ENCODE measurements at places on chromosomes 2 and 18. TPM values are rescaled to one million over a fixed set of nuclear protein-coding genes. Genes with fewer than 3 reads are reported as not detected.
A peak's percentile ranks its signal among the peaks of the same experiment; 100 is the strongest.

PER2 gene
- polyA plus RNA-seq, result 2.6 TPM

APCDD1 gene
- 15.3 TPM for polyA plus RNA-seq

ALPP gene
- not detected for polyA plus RNA-seq

PSTPIP2 gene
- polyA plus RNA-seq, result 18.7 TPM

DYSF gene
- 0.67 TPM for polyA plus RNA-seq

GALM gene
- polyA plus RNA-seq, result 14.7 TPM

DNA sequence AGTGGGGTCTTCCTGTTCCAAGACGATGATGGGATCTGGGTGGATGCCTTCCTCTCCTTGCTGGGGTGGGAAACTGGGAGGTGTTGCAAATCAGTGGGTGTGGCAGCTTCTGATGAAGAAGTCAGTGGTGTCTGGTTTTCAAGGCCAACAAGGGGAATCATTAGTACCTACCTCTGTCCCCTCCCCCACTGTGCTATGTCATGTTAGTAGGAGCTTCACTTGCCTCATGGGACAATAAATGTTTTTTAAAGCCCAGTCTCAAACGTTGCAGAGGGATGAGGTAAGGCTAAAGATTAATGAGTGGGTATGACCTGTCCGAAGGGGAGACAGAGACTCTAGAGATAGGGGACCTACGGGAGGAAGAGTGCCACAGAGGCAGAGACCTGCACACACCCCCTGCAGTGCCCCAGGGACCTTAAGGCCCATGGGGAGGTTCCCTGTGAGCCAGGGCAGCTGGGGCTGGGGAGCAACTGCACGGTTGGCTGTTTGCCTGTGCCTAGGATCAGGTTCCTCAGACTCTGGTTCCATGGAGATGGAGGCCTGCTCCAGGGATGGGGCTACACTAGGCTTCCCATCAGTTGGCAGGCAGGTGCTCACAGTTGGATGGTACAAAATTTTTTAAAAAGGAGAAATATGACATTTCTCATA, 37.8 kb upstream of the SLC1A4 start:
- no peak for DNase-seq

DNA sequence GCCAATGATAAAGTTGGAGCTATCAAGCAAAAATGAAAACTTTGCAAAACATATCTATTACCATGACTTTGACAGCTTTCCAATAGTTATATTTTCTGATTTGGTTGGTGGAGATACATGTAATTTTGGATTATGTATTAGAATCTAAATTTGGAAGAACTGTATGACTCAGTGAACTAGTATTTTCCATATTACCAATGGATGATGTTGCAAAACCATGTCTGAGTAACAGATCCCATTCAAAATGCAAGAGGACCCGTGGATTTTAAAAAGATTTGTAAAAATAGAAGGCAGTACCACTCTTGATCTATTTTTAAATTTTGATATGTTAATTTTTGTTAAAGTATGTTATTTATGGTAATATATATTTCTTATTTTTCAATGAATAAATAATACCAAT, 83.0 kb downstream of the TAF4B start:
- DNase-seq, result peak; percentile 74

DNA sequence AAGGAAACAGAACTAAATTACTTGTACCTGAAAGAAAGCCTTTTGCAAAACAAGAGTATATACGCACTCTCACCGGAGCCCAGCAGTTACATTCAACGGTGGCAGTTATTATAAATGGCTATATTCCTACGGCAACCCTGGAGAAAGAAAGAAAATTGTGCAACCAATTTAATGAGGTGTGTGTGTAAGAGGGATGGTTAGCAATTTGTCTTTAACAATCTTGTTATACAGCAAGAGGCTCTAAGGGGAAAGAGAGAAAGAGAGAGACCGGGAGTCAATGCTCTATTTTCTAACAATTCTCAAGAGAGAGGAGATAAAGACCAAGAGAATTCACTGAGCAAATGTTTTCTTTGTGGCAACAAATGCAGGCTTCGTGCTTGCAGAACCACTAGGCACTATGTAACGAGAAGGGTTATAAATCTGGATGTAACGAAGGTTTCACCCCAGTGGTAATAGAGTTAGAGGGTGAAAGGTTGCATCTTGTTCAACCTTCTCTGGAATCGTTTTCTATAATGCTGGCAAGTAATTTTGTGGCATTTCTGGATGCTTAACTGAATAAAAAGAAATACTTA, 359.1 kb upstream of the SPRED2 start:
- DNase-seq, result no peak

DNA sequence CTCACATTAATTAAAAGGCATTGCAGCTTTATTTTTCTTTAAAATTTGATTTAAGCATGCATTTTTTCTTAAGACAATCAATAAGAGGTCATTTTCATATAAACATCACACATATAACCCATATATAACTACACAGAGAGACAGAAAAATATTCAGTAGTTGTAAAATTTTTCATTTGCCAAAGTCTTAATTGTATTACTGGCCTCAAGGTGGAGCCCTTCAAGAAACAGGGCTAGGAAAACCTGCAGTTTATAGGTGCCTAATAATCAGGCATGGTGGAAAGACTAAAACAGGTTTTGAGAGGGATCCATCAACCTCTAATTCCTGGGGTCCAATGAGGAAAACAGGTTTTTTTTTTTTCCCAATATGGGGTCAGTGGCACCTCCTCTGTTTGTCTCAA, 71.3 kb upstream of the ZNF804A start:
- no peak for DNase-seq

DNA sequence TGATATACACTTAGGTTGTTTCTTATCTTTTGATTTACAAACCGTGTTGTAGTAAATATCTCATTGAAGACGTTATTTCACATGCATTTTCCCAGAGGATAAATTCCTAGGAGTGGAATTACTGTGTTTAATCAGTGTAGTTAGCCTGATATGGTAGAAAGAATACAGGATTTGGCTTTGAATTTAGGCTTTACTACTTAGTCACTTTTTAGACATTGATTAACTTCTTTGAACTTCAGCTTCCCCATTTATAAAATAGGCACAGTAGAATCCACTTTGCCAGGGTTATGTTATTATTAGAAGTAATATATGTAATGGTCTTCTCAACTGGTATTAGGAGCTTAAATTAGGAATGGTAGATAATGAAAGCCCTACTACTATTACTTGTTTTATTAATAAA, 27.4 kb downstream of the PSMD14 start:
- DNase-seq, result no peak

- no peak for DNase-seq
Measured at GRCh38 chr2:67652679-67653078, 255.5 kb downstream of the ETAA1 start.

DNA sequence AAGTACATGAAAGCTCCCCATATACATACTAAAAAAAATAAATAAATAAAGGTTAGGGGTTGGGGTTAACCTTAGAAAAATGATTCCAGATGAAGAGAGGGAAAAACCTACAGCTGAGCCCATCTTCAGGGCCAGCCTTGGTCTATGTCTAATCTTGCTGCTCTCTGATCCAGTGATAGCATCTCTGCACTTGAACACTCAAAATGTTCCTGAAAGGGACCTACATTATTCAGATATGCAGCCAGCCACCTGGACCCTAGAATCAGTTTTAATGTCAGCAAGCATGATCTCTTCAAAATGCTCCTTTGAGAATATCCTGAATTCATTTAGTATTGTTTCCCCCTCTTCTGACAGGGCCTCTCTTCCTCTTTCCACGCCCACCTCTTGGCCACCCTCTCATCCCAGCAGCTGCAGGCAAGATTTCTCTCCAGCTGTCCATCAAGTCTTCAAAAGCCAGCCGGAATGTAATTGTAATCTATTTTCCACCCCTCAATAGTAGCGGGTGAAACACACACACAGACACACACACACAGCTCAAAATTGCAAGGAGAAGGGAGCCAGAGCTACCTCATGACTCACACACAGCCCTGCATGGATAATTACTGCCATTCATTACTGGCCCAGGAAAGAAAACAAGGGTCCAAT, 135.5 kb downstream of the MYO3B start:
- DNase-seq, result peak; percentile 68

DNA sequence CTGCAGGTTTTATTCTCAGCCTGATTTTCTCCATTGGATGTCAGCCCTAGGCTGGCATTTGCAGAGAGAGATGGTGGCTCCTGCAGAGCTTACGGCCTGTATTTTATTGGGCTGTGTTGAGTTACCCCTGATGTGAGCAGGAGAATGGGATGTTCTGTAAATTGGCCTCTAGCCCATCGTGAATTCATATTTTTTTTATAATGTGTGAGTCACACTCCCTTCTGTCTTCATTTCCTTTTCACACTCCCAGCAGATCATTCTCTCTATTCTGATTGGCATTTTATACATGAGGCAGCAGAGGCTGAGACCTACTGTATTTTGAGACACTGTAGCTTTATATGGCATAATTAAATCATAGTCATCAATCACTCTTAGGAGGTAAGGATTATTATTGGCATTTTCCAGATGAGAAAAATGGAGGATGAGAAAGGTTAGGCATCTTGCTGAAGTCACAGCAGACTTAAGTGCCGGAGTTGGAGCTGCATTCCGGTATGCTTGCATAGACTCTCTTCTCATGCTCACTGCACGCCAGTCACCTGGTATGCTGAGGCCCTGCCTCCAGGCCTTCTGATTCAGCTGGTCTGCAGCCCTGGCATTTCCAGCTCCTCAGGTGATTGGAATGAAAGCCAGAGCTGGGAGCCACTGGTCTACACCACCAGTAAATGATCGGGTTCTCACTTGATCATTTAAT, 142.4 kb downstream of the NEDD4L start:
- peak; percentile 52 for DNase-seq

DNA sequence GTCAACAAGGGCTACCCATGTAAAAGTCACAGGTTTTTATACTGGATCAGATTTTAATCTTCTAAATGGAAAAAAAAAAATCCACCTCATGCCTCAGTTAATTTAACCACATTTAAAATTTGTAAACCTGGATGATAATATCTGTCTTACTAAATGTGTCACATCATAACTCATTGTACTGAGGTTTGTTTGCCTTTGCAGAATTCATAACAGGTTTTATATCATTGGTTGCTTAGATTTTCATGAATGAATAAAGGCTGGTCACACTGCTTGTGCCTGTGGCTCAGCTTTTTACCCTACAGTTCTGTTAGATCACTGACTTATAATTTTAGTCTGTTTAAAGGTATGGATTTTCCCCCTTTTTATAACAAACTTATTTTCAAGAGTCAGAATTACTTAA, 48.9 kb downstream of the PSMD14 start:
- no peak for DNase-seq

GRCh38 chr2:186610785-186611184, 20.9 kb downstream of the ITGAV start:
- no peak for DNase-seq

GRCh38 chr2:233153146-233153798, 93.1 kb downstream of the INPP5D start:
- DNase-seq, result no peak

- DNase-seq, result peak; percentile 97
Measured at GRCh38 chr2:238947920-238948710, 100.2 kb downstream of the TWIST2 start.

DNA sequence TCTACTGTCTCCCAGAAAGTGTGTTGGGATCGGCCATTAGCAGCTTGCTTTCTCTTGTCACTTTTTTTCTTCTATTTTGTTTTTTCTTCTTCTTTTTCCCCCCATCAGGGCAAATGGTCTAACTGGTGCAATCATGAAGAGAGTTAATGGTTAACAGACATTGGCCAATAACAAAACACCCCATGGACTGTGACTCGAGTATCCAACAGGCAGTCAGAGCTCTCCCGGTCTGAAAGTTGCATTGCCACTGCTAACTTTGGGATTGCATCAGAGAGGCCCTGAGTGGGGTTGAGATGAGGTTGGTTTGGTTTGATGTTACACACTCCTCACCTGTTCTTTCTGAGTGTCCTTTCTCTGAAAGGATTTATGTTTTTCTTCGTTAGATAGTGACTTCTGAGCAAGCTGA, 12.9 kb upstream of the SNORC start:
- DNase-seq, result peak; percentile 62

DNA sequence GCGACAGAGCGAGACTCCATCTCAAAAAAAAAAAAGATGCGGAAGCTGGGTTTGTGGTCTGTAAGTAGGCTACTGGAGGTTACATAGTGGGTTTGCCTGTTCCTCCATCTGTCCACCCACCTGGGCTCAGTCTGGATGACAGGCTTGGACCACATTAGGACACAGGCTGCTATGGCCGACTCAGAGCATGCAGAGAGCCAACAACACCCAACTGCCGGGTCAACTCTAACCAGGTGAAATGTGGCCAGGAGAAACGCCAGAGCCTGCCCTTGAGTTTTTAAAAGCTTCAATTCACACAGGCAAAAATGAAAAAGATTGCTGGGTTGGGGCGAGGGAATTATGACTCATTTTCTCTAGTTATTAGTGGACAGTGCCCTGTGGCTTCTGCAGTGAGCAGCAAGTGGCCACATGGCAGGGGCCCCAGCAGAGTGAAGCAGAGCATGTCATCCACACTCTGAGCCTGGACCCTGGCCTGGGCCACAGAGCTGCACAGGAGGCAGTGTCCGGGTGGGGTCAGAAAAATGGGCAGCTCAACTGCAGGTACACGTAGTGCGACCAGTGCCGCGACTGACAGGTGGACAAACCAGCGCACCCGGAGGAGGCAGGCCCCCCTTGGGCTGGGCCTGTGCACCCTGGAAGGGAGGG, 67.4 kb downstream of the BIN1 start:
- DNase-seq, result no peak

- no peak for DNase-seq
Measured at GRCh38 chr2:99388892-99389291, 51.7 kb downstream of the EIF5B start.

DNA sequence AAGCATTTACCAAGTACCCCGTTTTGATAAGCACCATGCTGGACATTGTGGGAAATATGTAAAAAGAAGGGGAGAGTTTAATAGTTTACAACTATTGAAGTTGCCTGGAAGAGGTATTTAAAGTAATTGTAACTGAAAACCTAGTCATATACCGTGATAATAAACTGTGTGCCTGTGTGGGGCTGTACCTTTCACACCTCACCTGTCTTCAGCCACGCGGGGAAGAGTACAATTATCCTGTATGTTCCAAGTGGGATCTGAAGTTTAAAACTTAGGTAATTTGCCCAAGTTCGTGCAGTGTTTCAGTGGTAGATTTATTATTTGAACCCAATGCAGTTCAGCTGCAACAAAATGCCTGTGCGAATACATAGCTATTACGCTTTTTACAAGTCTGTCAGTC, 128.2 kb upstream of the TMEM200C start:
- DNase-seq, result no peak

DNA sequence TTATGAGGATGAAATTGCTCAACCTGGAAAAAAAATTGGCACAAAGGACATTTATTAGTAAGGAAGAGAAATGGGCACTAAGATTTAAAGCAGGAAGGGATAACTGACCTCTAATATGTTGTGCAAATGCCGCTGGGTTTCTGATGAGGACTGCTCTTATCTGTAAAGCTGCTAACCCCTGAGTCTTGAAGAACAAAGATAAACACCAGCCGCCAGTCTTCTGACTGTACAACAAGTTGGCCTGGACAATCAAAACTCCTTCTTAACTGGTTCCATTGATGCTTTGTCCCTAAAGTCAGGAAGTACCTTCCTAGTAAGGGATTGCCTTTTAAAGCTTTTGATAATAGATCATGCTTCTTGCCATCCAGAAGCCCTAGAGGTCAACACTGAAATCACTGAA, 301.8 kb downstream of the TRIB2 start:
- DNase-seq, result no peak
